ENCODE measurements at places on chromosomes 2 and 18.
A peak's percentile ranks its signal among the peaks of the same experiment; 100 is the strongest.

GRCh38 chr2:218262631-218263586 lies 2.1 kb downstream of the GPBAR1 start:
- no peak for DNase-seq

GRCh38 chr2:178632729-178633128 lies 152.5 kb downstream of the PLEKHA3 start:
- DNase-seq = no peak

DNA sequence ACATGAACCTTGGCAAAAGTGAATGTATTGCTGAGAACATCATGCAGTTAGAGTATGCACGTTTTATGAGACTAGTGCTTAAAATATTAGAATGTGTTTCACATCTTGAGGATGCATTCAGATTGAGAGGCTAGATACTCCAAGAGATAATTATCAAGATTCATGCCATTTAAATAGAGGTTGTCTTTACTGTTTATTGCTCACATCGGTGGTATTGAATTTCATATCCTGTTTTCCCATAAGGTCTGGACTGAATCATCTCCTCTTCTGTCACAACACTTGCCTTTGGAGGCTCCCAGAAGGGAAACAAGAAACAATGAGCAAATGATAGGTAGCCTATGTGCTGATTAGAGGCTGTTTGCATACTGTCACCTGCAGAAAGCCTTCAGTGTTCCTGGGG lies 83.8 kb downstream of the CLHC1 start:
- peak; percentile 52 for DNase-seq

DNA sequence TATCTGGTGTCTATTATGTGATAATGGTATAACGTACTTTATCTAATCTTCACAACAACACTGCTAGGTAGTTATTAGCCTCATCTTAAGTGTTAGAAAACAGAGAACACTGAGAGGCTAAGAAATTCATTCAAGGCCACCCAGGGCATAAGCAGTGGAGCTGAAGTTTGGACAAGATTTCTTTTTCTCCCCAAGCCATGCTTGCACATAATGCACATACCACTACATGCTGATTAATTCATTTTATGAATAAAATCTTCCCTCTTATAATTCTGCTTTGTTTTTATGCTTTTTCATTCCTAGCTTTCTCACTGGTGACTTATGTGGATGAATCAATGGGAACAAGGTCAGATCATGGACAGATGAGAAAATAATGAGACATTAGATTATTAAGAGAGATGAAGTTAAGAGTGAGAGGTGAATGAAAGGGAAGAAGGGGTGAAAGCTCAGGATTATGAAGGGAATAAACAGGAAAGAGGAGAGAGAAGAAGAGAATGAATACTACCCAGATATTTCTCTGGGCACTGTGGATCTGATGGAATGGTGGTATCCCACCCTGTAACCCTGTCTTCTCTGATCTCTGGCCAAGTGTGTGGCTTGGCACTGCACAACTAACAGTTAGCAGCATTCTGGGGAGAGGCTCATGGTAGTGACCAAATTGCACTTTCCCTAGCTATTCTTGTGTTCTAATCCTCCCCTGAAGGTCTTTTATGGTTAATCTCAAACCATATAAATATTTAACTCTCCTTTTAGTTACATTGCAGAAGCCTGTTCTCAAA lies 17.7 kb upstream of the GALNT3 start:
- no peak for DNase-seq

- DNase-seq = no peak
Observed at GRCh38 chr2:100938031-100939026, 63.8 kb upstream of the RPL31 start.

All from AG09309 (cell line).